COR-L47 (cell line): ENCODE measurements at places on chromosomes 13 and 19.

DNA sequence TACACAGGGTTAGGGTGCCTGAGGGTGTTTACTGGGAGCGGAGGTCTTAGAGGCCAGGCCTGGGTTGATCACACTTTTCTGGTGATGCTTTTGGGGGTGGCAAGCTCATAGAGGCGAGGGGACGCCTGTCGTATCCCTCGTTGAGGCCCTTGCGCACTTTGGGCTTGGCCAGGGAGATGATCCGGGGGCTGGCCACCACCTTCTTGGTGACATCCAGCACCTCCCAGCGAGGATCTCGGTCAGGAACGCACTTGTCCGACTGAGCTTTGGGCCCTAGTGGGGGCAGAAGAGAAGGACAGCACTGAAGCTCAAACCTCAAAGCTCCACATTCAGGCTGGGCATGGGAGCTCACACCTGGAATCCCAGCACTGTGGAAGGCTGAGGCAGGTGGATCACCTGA lies 17.6 kb upstream of the MIER2 start:
- DNase-seq, result no peak

DNA sequence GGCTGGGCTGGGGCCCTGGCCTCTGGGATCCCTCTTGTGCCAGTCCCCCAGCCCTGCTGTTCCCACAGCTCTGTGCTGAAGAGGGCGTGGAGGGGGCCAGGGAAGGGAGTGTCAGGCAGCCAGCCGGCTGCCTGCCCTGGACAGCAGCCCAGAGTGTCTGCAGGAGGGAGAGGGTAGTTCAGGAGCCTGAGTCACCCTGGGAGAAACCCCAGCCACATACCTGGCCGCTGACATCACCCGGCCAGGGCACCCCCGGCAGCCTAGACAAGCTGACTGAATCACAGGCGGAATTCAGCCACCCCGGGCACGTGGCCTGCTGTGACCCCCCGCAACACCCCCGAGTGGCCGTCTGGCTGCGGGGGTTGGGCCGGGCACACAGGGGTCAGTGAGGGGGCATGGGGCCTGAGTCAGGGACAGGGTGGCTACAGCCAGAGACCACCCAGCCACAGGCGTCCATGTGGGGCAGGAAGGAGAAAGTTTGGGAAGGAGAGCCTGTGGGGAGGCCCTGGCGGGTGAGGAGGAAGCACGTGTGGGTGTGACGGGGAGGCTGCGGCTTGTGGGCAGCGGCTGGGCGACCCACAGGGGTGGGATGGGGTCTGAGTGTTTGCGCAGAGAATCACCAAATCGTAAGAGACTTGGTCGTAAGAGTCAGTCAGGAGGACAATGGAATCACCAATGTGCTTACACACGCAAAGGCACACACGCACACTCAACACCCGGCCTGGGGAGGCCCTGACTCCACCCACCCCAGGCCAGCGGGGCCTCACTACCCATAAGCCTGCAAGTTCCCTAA lies 11.9 kb upstream of the FOSB start:
- peak; percentile 42 for DNase-seq

DNA sequence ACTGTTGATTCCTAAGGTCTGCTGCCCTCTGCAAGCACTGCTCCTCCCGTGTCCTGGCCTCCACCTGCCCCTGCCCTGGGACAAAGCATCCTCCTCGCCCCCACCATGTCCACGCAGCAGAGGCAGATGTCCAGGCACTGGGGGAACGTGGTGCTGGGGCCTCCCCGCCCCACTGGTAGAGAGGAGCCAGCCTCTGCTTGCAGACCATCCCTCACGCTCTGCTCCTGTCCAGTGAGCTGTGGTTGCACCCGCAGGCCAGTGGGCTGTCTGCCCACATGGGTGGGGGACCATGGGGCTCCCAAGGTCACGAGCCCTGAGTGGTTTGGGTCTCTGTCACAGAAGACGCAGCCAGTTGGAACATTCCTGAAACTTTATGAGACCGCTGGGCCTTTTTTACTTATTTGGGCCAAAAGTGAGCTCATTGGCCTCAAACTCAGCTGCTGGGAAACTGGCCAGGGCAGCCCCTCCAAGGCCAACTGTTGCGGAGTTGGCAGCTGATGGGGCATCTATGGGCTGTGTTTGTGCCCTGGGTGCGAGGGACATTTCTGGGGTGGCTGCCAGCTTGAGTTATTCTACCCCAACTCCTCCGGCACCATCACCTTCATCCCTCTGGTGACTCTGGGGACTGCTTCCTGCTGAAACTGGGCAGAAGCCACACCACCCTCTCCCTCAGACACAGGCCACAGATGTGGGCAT lies 64.8 kb upstream of the F7 start:
- DNase-seq, result no peak

- no peak for DNase-seq
Observed at GRCh38 chr13:29975283-29975682, 124.9 kb upstream of the UBL3 start.

DNA sequence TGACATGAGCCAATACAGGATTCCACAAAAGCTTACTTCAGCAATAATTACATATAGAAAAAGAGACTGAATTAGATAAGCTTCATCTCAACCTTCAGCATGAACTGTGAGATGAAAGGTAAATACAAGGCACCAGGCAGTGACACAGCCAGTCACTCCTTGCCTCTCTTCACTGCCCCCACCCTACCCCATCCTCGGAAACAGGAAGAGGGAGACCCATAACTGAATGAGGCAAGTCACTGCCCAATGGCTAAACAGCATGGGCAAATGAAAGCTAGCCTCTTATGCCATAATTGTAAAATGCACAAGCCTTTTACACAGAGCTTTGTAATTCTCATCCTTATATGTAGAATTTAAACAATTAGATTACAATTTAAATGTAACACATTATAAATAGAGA lies 1.7 kb downstream of the ZNF160 start:
- no peak for DNase-seq

DNA sequence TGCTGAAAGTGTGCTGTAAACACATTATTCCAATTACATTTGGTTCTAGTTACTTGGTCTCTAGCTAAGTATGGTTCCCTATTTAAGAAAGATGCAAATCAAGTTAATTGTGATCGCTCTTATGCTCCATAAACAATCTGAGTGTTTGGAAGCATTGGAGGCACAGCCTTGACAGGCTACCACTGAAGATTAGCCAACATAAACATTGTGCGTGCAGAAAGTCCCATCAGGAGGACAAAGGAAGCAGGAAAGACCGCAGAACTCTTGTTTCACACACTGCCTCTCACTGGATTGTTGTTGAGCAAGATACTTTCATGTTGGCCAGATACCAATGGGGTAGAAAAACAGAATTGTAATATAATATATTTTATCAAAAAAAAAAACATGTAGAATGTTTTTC lies 814.4 kb downstream of the EFNB2 start:
- no peak for DNase-seq

GRCh38 chr19:38544569-38545315 lies 73.0 kb downstream of the MAP4K1 start:
- DNase-seq, result peak; percentile 50

DNA sequence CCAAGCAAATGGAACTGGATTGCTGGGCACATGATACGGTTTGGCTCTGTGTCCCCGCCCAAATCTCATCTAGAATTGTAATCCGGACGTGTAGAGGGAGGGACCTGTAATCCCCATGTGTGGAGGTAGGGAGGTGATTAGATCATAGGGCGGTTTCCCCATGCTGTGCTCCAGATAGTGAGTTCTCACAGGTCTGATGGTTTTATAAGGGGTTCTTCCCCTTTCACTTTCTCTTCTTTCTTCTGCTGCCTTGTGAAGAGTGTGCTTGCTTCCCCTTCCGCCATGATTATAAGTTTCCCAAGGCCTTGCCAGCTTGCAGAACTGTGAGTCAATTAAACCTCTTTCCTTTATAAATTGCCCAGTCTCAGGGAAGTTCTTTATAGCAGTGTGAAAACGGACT lies 32.6 kb upstream of the MTIF3 start:
- no peak for DNase-seq

DNA sequence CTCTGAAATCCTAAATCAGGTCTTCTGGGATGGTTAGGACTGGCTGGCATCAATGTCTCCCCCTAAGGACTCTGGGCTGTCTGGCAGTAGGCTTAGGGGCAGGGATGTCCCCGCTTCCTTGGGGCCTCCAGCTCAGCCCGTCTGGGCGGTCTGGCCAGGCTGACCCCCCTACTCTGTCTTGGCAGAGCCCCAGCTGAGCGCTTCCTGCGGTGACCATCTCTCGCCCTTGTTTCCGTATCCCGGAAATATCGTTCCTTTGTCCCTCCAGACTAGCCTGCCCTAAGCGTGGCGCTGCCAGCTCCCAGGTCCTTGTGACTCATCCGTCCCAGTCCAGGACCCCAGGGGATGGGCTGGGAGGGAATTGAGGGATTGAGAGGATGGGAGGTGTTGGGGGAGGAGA lies 11.3 kb downstream of the GTPBP3 start:
- DNase-seq, result peak; percentile 53

DNA sequence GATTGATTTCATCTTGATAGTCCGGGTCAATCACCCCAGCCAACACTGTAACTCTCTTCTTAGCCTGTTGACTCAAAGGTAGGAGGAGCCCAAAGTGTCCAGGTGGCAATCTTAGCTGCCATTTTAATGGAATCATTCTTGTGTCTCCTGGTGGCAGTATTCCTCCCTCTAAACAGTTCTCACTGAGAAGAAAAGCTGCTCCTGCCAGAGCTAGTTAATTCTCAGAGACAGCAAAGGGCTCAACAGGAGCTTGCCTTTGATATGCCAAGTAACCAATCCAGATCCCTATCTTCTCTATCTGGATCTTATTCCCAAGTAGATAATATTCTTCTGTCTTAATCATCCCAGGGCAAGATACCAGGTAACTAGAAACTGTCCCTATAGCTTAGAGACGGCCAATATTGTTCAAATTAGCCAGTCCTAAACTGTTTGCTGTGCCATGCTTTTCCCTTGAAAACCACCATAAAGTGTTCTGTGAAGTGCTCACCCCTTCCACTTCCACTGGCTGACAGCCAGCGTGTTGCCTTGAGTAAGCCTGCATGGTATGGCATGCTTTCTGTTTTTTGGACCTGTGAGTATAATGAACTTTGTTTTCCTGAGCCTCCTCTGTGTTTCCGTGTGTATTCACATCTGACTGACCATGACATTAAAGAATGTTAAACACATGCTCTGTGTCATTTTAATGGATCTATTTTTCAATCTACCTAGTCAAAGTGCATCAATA lies 463.7 kb upstream of the SLITRK5 start:
- no peak for DNase-seq

DNA sequence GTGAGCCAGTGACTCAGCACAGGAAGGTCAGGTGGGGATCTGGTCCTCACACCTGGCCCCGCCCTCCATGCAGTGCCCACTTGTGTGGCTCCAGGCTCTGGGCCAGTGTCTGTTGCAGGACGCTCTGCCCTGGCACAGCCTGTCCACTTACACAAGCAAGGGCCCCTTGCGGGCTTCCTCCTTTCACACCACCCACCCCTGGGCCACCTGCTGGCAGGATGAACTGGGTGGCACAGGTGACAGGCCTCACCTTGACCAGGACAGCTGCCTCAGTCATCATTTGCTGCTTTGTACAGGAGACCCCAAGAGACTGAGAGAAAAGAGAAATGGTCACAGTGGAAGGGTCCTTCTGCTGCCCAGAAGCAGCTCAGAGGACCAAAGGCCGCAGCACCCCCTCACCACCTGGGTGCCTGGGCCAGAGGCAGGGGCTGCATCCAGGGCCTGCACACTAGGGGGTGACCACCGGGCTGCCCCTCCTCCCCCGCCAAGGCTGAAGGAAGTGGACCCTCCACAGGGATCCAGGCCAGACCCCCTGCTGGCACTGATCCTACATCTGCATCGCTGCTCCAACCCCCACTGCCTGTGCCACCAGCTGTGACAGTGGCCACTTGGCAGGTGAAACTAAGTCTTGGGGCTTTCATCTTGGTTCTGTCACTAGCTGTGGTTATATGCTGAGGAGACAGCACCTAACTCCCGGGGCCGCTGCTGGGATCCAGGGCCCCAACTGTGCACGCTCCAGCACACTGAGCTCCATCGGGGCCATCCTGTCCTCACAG lies 110.3 kb downstream of the TUBA3C start:
- no peak for DNase-seq

- no peak for DNase-seq
Observed at GRCh38 chr19:54206831-54207177, 6.1 kb downstream of the RPS9 start.

DNA sequence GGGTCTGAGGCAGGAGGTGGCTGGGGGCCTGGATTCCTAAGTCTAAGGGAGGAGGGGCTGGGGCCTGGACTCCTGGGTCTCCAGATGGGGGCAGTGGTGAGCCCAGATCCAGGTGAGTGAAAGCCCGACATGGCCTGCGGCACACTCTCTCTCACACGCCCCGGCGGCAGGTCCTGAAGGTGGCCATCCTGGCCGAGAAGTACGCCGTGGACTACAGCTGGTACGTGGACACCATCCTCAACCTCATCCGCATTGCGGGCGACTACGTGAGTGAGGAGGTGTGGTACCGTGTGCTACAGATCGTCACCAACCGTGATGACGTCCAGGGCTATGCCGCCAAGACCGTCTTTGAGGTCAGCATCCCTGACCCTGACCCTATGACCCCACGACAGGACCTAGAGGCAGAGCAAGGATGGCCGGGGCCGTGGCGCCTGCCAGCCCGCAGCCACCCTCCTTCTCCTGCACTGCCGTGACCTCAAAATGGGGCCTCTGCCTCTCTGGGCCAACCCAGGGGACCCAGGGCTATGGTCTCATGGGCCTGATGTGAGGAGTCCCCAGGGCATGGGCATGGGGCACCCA lies 13.2 kb downstream of the FUZ start:
- no peak for DNase-seq

DNA sequence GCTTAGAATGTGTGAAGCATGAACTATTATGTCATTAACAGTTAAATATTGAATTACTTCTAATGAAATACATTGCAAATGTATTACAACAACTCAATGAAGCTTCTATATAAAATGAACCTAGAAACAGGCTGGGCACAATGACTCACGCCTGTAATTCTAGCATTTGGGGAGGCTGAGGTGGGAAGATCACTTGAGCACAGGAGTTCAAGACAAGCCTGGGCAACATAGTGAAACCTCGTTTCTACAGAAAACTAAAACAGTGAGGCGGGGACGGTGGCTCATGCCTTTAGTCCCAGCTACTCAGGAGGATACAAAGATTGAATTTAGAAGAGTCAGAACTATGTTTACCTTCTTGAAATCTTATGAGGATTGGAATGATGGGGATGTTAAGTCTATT lies 505.1 kb downstream of the SLITRK5 start:
- no peak for DNase-seq
